ENCODE measurements at places on chromosomes 12 and 14.

- DNase-seq, result no peak
Measured at GRCh38 chr14:61108496-61109141, 127.6 kb downstream of the SLC38A6 start.

GRCh38 chr12:8819666-8819980, 2.8 kb upstream of the A2ML1 start:
- DNase-seq, result no peak

- no peak for DNase-seq
Measured at GRCh38 chr12:79063258-79063657, 198.7 kb downstream of the SYT1 start.

GRCh38 chr12:74981541-74981940, 228.1 kb downstream of the KCNC2 start:
- no peak for DNase-seq

- peak; percentile 78 for DNase-seq
Measured at GRCh38 chr12:57765003-57765697, 1.7 kb downstream of the CYP27B1 start.

All from activated T-cell treated with anti-CD3 and anti-CD28 coated beads, Interleukin-2, amount 50 U/mL, for 48 hours (primary cell).